ENCODE measurements at places on chromosomes 4 and X.
A peak's percentile ranks its signal among the peaks of the same experiment; 100 is the strongest.

- DNase-seq, result no peak
Measured at GRCh38 chr4:168490711-168491110, 6.1 kb upstream of the PALLD start.

GRCh38 chrX:54044126-54044876, at the start of gene PHF8:
TSS of gene PHF8 (minus strand) at chrX:54044473. CDS start at chrX:54042728, 1,745 bp downstream.
- DNase-seq, result peak; percentile 8

DNA sequence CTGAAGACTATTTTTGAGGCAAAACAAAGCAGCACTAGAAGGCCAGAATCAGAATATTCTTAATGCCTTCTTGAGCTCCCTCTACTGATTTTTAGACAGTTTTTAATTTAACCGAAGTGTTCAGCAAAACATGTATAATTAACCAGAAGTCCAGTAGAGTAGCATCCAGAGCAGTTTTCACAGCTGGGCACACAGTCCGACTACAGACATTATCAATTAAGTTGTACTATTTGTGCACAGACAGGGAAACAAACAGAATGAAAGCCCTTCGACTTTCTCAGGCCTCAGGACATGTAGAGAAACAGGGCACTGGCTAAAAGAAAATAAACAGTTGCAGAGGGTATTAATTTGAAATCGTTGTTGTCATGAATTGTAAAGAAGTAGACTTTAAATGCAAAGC, 11.9 kb downstream of the FSTL5 start:
- no peak for DNase-seq

DNA sequence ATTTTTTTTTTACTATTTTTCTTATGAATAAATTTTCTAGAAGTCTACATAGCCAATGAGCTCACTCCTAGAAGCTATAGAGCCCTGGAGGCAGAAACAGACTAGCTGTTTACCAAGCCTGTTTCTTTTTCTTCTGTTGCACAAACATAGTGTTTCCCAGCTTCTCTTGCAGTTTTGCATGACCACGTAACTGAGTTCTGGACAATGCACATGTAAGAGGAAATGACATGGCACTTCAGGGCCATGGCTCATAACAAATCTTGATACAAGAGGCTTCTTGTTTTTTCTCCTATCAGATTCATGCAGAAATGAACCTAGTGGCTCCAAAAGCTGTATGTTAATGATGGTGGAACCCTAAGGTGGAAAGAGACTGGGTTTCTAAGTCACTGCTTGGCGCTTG, 127.4 kb downstream of the ZNF330 start:
- DNase-seq, result no peak

- DNase-seq, result no peak
Measured at GRCh38 chr4:177923888-177924287, 481.7 kb upstream of the AGA start.

- DNase-seq, result no peak
Measured at GRCh38 chr4:173182403-173182802, 13.8 kb downstream of the GALNT7 start.

DNA sequence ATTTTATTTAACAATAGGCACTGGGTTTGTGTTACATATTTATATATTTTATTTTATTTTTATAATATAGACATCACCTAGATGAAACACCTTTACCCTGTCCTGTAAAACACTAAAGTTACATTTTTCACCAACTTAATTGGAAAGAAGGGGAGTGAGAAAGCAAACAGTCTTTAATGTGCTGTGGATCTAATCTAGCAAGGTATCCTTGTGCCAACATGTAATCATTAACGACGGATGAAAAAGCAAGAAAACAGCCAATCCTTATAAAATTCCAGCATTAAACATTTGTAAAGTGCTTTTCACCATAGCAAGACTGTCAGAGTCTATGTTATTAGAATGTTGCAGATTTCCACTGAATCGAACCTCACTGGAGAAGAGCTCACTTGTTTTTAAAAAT, 92.7 kb downstream of the HHIP start:
- DNase-seq, result no peak

- DNase-seq, result no peak
Measured at GRCh38 chrX:153794897-153795816, 689 bp downstream of the SSR4 start.

DNA sequence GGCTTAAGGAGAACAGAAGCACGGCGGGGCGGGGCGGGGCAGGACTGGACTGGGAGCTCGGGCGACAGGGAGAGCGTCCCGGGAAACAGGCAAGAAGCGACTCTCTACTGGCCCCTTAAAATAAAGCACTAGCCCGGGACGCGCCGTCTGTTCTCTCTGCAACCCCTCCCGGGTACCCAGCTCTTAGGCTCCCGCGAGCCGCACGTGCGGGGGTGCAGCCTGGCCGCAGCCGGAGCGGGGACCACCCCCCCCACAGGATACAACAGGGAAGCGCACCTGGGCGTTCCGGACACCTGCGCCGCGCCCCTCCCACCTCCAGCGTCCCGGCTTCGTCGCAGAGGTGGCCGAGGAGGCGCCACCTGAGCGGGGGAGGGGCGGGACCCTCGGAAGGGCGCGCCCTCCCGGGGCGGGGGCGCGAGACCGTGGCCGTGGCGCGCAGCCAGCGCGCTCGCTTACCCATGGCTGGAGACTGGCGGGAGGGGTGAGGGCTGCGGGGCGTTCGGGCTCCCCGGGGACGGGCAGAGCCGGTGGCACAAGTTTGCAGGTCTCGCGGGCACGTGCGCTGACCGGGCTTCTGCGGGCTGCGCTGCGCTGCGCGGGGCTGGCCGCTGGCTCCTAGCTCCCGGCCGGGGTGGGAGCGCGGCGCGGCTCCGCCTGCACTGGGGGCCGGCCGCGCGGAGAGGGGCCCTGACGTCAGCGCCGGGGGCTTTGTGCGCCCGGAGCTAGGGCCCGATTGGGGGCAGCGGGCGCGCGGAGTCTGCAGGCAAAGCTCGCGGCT, 91.5 kb downstream of the GEMIN8 start:
- no peak for DNase-seq

GRCh38 chr4:82774711-82775171, 23.9 kb downstream of the SCD5 start:
- no peak for DNase-seq

DNA sequence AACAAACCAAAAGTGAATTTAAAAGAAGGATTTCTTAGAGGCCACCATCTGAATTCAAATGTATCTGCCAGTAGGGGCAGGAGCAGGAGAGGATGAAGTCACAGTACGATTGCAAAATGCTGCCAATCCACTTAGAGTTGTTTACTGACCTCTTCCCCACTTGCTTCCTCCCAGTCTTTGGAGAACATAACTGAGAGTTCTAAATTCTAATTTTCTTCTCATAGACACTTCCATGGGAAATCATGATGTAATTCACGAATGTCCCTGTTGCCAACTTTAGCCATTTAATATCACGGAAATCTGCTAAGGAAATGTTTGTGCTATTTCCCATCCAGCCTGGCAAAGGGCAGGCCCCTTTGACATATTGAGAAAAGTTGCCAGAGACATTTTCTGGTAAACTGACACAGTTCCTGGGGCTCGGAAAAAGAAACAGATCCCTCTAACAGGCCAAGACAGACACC, 33.6 kb upstream of the NOCT start:
- DNase-seq, result no peak

- no peak for DNase-seq
Measured at GRCh38 chr4:105306820-105307219, 160.1 kb downstream of the TET2 start.

DNA sequence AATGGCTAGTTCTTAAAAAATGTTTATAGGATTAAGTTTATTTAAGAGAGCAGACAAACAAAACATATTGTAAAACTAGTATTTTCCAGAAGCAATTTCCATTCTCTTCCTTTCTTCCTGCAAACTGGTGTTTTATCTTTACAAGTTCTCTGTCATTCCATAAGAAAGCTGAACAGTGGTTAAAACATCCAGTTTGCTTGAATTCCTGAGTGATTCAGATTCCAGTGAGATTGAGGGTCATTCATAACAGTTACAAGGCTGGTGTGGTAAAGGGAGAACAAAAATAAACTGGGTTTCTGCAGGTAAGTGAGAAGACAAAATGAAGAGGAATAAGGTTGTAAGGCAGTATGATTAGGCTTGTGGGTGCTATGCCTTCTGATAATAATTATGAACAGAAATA, 544.8 kb upstream of the DIPK2B start:
- no peak for DNase-seq

- DNase-seq, result no peak
Measured at GRCh38 chr4:148116264-148116663, 325.9 kb downstream of the NR3C2 start.

- DNase-seq, result no peak
Measured at GRCh38 chr4:176409627-176410026, 89.9 kb downstream of the SPCS3 start.

DNA sequence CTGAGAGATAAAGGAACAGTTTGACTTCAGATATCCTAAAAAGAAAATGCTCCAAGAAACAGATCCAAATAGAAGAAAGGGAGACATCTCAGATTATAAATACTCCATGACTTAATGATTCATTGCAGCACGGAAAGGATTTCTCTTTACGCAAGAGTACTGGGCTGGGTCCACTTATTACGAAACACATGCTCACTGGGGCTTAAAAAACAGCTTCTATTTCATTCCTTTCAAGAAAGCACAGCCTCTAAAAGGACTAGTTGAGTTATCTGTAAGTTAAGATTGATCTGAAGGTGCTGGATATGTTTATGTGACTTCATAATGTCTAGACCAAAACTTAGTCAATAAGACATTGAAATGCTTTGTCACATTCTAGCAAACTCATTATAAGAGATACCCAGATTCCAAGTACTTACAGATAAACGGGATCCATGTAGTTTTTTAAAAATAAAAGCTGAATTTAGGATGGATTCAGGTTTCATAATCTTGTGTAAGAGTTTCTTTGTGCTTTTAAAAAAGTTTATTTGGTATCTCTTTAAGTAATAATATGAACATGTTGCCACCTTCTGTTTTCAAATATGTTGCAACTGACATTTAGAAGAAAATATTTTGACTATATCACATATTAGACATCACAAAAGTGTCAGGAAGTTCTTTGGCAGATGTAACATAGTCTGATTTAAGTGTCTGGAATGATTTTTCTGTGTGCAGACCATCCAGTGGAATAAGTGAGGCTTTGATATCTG, 109.5 kb upstream of the MYOZ2 start:
- DNase-seq, result no peak

DNA sequence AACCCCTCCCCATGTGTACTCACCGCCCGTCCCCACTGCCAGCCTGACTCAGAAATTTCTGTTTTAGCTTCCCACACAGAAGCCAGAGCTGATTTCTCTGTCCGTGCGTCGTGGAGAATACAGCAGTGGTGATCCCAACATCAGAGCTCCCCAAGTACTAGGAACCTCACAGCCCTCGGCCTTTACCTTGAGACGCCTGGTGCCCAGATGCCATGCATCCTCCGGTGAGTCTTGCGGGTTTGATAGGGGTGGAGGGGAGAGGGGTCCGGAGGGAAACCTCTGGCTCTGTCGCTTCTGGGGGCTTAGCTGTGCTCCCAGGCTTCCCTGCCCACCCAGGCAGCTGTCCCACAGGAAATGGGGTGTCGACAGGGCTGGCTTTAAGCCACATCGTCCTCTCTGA, 2.1 kb downstream of the LOC101059915 start:
- no peak for DNase-seq

DNA sequence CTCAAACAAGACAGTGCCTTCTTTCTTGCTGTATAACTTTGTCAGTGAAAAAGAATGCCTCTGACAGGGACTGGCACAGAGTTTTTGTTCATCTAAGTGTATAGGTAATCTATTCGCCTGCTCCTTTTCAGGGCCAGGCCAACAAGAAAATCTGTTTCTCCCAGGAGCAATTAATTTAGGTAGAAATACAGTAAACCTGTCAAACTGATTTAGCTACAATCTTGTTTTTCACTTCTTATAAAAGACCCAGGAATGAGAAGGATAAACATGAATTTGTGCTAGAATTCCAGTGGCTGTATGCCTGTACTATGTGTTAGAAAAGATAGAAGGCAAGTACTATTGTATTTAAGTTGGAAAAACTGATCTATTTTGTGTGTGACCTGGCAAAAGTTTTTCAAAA, 6.1 kb downstream of the TMA16 start:
- DNase-seq, result no peak

DNA sequence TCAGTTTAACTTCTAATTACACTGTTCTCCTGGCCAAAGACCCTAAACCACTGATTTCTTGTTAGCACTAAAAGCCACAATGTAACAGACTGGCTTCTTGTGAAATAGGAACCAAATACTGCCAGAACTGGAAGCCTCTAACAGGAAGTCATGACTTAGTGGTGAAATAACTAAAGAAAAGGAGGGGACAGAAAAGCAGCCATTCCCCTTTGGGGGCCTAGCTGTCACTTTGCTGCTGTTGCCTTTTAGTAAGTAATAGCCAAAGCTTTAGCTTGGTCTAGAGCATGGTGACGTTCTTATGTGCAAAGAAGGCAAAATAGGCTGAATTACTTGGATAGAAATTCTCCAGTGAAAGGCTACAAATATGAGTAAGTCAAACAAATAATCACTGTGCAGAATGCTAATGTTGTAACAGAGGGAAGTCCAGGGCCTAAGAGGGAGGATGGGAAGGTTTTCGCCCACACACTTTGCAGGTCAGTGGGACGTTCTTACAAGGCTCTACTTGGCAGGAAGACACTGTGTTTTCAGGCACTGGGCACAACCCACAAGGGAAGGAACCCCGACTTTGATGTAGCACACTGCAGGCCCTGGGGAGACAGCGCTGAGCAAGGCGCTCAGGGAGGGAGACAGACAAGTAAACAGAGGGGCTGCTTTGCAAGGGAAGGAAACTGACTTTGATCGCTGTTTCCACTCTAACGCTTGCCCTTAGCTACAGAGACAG, 16.7 kb downstream of the GAB3 start:
- no peak for DNase-seq

DNA sequence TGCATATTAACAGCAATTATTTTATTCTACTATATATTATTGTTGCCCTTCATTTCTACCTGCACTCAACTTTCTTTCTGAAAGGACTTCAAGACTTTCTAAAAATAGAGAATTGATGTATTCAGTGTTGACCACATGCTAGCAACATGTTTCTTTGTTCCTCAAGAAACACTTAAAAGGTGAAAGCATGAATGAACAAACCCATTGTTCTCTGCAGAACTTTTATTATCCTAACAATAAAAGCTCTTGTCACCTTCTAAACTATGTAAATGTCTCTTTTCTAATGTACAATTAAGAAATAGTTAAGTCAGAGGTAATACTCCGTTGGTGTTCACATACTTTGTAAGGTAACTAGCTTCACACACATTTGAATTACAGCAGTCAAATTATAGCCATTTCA, 638.7 kb downstream of the FSTL5 start:
- DNase-seq, result no peak

- DNase-seq, result no peak
Measured at GRCh38 chr4:8838961-8839431, 32.6 kb downstream of the HMX1 start.

DNA sequence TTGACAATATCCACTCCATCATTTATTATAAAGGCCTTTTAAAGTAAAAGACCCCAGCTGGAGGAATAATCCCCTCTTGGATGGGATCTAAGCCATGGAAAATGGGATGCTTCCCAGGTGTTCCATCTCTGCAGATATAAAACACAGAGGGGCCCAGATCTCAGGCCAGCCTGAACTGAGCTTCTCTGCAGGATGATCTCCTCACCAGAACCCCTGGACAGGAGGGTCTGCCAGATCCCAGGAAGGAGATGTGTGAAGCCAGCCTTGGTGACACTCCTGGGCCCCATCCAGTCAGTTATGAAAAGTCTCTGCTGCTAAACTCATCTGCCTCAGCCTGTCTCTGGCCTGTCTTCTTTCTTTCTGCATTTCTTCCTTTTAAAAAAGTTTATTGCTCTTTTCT, 56.7 kb downstream of the HTRA3 start:
- no peak for DNase-seq

GRCh38 chrX:69027181-69028005, 137.9 kb downstream of the PJA1 start:
- DNase-seq, result no peak
